ENCODE measurements at places on chromosomes 12 and 14.

- DNase-seq: no peak
Observed at GRCh38 chr12:12791756-12792369, 6.4 kb downstream of the APOLD1 start.

- no peak for DNase-seq
Observed at GRCh38 chr12:97637770-97638169, 175.2 kb downstream of the RMST start.

DNA sequence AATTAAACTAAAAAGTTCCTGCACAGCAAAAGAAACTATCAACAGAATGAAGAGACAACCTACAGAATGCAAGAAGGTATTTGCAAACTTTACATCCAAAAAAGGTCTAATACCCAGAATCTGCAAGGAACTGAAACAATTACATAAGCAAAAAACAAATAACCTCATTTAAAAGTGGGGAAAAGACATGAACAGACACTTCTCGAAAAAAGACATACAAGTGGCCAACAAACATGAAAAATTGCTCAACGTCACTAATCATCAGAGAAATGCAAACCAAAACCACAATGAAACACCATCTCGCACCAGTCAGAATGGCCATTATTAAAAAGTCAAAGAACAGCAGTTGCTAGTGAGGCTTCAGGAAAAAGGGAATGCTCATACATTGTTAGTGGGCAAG lies 15.2 kb downstream of the PDE6H start:
- no peak for DNase-seq

DNA sequence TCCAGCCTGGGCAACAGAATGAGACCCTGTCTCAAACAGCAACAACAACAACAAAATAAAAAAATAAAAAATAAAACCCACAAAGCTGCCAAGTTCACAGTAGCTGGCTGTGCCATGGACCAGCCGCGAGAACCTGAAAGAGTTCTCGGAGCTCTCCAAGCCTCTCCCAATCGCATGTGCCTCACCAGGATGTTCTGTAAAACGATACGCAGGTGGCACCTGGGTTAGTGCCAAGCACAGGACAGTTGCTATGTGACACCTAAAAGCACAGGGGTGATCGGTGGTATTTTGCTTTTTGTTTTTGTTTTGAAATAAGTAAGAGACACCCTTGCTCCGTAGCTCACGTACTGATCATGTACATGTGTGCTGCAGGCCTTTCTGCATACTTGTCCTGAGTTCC lies 52.4 kb downstream of the RFLNA start:
- no peak for DNase-seq

DNA sequence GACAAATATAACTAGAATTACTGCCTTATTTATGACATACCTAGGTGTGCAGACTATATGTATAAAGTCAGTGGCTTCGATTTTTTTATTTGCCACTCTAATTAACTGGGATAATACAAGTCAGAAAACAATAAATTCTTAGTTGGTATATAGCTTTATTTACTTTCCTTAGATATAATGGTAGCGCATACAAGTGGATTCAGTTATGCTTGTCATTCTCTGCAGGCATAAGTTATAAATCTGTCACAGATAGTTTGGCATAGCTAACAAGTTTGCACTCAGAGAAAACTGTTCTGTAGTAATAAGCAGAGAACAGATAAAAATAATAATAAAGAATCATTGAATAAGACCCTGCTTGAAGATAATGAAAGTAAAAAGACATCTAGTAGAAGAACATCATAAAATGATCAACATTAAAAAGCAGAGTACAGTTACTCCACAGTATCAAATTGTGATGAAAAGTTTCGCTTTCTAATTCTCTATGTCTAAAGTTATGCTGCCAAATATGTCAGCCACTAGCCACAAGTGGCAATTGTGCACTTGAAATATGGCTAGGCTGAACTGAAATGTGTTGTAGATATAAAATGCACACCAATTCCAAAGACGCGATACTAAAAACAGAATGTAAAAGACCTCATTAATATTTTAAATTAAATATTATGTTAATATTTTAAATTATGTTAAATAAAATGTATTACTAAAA lies 224.1 kb downstream of the SLC25A21 start:
- no peak for DNase-seq

GRCh38 chr12:107503887-107504885 lies 181.4 kb upstream of the PWP1 start:
- no peak for DNase-seq

- no peak for DNase-seq
Observed at GRCh38 chr14:92513966-92514843, 624 bp downstream of the RIN3 start.

DNA sequence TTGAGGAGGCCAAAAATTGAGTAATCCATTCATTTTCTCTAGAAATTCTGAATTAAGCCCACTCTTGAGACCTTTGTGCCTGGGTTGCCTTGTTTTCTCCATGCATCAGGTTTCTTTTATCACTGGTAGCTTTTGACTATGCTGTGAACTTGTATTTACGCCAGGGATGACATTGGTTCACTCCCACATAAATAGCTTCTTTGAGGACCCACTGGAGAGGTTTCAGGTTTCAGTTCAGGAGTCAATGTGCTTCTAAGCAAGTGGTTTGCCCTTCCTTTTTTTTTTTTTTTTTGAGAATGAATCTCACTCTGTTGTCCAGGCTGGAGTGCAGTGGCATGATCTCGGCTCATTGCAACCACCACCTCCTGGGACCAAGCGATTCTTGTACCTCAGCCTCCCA lies 10.2 kb upstream of the SLC17A8 start:
- no peak for DNase-seq

DNA sequence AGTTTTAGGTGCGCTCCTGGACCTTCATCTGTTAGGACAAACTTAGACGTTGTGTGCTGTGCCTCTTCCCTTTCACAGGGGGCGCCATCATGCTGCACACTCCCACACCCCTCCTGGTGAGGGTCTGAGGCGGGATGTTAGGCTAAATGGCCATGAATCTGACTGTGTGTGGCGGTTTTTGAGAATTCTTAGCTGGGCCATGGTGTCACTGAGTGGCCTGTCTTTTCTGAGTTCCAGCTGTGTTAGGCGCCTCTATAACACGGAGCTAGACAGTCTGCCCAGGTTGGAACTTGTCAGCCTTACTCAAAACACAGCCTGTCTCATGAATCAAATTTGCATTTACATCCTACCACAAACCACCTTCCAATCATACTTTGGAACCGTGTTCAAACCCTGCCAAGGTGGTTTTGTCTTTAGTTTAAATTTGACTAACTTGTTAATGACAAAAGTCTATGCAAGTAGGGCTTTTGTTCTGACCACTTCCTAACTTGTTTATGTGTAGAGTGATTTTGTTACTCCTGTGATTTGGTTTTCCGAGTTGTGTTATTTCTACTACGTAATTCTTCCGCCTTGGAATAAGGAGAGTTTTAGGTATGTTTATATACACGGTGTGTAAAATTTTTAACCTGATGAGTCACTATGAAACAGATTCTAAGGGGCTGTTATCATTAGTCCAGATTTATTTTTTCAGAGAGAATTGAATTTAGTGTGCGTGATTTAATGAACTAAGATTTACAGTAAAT lies 19.6 kb downstream of the ACVR1B start:
- DNase-seq: peak; percentile 94

GRCh38 chr12:67940780-67941243 lies 48.4 kb upstream of the IFNG-AS1 start:
- DNase-seq: no peak

- DNase-seq: no peak
Observed at GRCh38 chr14:102949062-102949800, 26.8 kb downstream of the AMN start.

- DNase-seq: no peak
Observed at GRCh38 chr12:95796225-95796981, 5.8 kb upstream of the NTN4 start.

DNA sequence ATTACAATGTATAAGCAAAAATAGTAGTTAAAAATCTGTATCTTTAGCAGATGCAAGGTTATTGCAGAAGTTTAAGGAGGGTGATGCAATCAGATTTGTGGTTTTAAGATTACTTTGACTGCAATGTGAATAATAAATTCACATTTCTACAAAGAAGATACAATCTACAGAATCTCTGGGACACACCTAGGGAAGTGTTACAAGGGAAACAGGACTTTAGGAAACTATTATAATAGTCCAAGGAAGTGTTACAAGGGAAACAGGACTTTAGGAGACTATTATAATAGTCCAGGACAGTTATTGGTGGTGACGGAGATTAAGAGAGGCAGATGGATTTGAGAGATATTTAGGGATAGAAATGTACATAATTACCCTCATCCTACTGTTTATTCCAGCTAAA lies 154.4 kb upstream of the GARIN6 start:
- DNase-seq: no peak

DNA sequence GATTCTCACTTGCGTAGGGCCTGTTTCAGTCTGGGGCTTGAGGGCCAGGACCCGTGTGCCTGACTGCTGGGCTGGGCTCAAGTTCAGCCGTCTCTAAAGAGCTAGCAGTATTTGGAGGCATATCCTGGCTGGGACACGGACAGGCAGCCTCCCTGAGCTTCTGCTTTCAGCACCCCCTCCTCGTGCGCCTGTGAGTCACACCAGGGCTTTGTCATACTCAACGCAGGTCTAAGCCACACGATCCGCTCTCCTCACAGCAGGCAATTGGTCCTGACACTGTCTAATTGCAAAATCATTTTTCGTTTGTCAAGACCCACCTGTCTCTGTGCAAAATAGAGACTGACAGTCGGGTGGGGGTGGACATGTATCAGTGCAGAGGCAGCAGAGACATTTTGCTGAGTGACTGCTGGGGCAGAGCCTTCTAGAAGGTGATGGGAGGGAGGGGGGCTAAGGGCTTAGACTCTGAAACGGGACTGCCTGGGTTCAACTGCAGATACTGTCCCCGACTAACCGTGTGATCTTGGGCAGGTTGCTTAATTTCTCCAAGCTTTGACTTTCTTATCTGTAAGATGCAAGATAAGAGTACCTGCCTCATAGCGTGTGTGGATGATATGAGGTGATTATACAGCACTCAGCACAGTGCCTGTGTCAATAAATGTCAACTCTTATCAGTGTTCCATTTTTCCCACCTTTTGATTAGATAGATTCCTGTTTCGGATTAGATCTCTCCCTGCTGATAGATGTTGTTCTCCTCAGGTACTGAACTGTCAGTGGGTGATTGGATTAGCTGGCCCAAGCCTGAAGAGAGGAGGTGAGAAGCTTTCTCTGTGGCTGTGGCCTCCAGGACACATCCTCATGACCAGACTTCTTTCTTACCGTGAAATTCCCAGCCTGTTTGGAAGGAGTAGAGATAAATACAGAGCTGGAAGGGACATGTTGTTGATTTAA lies 53.1 kb downstream of the KCNA1 start:
- DNase-seq: no peak

DNA sequence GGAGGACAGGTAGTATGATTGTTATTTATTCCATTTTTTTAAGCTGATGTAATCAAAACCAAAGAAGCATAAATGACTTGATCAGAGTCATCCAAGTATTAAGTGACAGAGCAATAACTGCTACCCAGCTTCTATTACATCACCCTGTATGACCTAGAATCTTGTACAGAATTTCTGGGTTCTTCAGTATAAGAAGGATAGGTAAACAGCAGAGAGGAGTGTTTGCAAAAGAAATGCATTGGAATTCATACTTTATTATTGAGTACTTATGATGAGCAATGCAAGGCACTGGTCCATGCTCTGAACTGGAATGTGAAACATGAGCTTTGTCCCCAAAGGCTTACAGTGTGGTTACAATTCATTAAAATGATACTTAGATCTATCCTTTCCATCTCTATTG lies 916.8 kb downstream of the DIO2 start:
- no peak for DNase-seq

- peak; percentile 81 for DNase-seq
Observed at GRCh38 chr12:120684523-120684932, 2.4 kb upstream of the MLEC start.

DNA sequence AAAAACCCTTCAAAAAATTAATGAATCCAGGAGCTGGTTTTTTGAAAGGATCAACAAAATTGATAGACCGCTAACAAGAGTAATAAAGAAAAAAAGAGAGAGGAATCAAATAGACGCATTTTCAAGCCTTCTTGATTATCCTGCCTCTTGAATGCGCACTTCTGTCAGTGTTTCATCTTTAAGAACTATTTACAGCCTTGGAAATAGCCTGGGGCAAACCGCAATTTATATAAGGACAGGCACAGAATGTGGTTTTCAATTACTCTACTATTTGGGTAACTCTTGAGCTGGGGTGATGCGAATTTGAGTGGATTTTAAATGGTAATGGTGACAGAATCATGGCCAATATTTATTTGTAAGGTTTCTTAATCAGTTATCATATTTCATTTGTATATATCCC lies 179.1 kb upstream of the OTX2 start:
- no peak for DNase-seq

- DNase-seq: no peak
Observed at GRCh38 chr14:60637479-60638315, 11.6 kb downstream of the SIX1 start.

- no peak for DNase-seq
Observed at GRCh38 chr12:5612556-5613410, 180.9 kb downstream of the NTF3 start.

DNA sequence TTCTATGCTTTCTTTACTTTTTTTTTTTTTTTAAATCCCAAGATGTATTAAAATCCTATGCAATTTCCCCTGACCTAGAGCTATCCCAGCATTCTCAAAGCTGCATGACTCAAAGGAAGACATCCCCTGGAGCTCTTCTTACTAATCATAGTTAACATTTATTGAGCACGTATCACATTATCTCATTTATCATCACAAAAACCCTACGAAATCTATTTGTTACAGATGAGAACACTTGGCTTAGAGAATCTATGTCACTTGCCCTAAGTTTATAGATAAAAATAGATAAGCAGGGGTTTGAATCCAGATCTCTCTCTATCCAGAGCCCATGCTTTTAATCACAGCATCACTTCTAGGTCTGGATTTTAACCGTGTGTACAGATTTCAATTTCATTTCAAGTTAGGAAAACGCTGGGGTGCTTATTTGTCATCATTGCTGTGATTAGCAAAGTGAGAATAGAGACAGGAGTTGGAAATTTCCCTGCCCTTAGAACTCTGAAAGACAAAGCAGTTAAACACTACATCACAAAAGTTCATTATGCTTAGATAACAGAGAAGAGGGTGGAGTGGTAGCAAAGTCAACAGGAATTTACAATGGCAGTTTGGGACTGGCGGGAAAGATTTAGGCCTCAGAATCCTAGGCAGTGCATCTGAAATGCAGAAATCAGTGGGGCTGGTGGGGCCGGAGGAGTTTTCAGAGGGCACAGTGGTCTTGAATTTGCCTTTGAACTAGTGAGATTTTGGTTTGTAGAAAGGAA lies 177.7 kb upstream of the FRMD6 start:
- no peak for DNase-seq

GRCh38 chr12:121578230-121579189 lies 2.3 kb downstream of the KDM2B start:
- no peak for DNase-seq

DNA sequence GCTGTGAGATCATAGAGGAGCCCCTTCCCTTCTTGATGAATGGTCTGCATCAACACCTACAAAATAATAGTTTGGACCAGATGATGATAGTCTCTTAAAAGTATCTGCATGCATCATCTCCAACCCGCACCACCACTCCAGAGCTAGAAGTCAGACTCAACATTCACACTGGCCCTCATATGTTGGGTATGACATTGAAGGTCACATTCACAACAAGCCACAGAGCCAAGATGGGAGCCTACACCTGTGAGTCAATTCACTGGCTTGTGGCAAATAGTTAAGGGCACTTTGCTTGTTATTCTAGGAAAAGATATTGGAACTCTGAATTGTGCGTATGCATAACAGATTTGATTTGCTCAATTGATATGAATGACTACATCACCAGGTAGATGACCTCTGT lies 1197.9 kb downstream of the VRK1 start:
- DNase-seq: no peak

GRCh38 chr14:102580550-102581110 lies 11.8 kb upstream of the RCOR1 start:
- no peak for DNase-seq

- no peak for DNase-seq
Observed at GRCh38 chr12:105231396-105231795, 4.6 kb downstream of the APPL2 start.

Data from activated CD4-positive, alpha-beta T cell treated with anti-CD3 and anti-CD28 coated beads, Interleukin-2, Interleukin-4, amounts not matched to agents 100 ng/mL and 50 ng/mL, durations not matched to agents 16 hours and 8 hours (primary cell).